Temporal lobe (tissue), 4 donors: ENCODE measurements at places on chromosomes 11 and 22. TPM values are rescaled to one million over a fixed set of nuclear protein-coding genes. Genes with fewer than 3 reads are reported as not detected.

The RBMXL2 gene
- total RNA-seq = not detected

The RASGRP2 gene
- 22.9 TPM for total RNA-seq

The KRTAP5-8 gene
- total RNA-seq = not detected

The ARHGAP20 gene
- 52.4 TPM for total RNA-seq

The PANX2 gene
- 3.2 TPM for total RNA-seq

The OR52A1 gene
- total RNA-seq = not detected
